ENCODE measurements at places on chromosomes 4 and X.

DNA sequence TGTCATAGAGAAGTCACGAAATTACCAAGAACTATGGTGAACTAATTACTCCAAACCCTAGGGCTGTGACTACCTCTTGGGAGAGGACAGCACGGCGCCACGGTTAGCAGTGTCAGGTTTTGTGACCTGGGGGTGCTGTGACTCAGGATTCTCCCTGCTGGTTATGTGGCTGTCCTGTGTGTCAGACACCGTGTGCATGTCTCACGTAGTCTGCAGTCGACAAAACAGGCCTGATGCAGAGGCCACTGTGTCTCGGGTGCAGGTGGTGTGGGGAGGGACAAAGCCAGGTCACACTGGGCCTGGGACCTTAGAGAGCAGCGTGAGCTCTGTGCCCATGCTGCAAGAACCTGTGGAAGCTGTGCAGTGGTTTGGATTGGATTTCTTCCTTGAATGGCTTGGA lies 34.1 kb downstream of the TNIP2 start:
- DNase-seq = no peak

DNA sequence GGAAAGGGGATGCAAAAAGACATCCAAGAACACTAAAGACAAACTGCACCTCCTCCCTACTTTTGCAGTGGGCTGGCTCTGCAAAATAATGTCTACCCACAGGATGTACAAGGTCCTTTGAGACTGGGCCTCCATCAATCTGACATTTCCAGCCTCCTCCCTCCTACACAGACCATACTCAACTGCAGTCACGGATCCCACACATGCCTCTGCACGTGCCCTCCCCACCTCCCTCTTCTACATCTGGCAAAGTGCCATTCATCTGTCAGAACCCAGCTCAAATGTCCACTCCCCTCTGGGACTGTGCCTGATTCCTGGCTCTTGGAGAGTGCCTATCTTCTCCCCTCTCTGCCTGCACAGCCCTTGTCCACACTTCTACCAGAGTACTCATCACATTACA lies 50.3 kb downstream of the CHRDL1 start:
- DNase-seq = peak; percentile 69

DNA sequence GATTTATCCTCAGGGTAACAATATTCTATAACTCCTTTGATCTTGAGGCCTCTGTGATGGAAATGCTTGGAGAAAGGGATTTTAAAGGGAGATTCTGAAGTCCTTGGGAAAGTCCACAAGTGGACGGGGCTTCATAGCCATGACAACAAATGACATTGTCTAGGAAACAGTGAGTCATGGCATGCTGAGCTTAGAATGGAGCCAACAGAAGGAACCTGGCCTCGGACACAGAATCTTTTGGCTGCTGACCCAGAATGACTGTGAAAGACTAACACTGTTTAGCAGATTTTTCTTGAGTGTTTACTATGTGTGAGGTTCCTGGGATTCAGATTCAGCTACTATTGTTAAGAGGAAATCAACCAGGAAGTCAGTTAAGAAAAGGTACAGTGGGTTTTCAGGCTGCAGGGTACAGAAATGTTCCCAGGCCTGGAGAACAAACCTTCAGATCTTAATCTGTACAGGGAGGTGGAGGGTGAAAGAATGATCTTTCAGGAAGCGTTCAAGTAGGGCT lies 18.1 kb upstream of the CXCL2 start:
- DNase-seq = no peak

DNA sequence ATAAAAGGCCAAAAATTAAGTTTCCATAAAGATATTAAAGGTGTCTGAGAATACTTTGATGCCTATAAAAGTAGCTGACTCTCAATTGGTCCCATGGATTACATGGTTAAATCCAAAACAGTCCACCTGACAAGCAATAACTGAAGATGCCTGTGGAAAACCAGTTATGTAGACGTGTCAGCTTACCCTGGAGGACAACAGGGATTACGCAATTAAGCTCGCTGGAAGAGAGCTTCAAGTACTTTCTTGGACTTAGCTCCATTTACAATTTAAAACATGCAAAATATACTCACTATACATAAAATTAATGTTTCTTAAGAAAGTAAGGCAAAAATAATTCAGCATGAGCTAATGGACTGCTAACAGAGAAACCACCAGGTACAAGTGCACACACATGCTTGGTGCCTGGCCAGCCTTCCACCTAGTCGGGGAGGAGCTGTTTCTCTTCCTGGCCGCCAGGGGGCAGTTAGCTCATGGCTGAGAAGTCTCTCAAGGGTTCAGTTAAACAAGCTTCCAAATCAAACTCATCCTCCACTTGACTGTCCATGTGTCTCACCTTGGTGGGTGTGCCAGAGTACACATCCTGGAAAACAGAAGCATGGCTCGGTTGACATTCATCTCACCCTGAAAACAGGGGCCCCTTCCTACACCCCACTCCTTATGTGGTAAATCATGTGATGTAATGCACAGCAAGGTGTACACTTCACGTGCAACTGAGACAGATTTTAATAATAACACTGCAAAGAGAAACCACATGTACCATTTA lies 9.2 kb upstream of the FAM53A start:
- DNase-seq = peak; percentile 47

- no peak for DNase-seq
These were observed 335.4 kb downstream of the DHX15 start for GRCh38 chr4:24248674-24249630.

DNA sequence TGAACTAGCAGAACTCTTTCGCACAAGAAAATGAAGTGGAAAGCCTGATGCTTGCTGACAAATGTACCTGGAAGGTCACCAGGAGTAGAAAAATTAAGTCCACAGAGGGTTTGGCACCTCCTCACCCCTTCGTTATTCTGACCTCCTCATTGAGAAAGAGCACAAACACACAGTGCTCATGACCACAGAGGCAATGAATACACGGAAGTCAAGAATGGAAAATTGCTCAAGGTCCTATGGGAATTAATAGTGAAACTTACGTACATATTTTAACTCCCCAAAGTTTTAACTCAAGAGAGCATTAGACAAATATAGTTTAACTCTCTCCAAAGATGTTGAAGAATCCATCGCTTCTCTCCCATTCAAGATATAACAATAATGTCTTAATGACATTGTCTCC lies 83.6 kb upstream of the CAMK2D start:
- DNase-seq = no peak

GRCh38 chr4:82043809-82044137 lies 330.0 kb downstream of the HNRNPD start:
- DNase-seq = no peak

- DNase-seq = peak; percentile 84
These were observed 15.0 kb downstream of the SCARB2 start for GRCh38 chr4:76198411-76199237.

DNA sequence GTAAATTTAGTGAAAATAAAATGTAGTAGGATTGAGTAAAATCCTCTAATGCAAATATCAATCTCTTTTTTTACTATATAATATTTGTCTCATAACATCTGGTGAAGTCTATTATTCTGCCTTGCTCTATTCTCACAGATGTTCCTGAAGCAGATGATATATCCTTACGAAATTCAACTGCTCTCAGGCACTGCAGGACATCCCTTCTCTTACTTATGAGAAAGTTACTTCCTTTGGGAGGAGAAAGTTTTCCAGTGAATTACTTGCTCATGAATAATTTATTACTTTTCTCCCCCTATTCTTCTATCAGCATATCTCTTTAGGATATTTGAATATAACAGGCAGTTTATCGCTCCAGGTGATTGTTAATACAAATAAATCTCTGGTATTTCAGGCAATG lies 75.6 kb upstream of the AGA start:
- no peak for DNase-seq

DNA sequence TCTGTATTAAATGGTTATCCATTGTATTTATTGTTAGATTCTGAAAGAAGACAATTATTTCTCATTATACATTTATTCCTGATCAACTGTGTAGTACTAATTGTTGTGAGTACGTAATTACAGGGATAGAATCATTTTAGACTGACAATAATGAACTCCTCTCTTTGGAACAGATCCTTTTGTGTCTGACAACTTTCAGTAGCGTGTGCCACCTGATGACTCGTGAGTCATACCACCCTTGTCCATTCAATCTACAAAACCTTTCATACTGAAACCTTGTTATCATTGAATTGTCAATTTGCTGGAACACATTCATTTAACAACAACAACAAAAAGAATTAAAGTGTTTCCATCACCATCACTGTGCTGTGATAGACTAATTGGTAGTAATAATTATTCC lies 602.7 kb upstream of the PCDH7 start:
- DNase-seq = no peak

GRCh38 chr4:168560184-168561180 lies 63.6 kb downstream of the PALLD start:
- DNase-seq = peak; percentile 71

- DNase-seq = no peak
These were observed 6.1 kb downstream of the DAPP1 start for GRCh38 chr4:99822734-99823133.

GRCh38 chr4:1192091-1192492 lies 19.7 kb upstream of the SPON2 start:
- no peak for DNase-seq

GRCh38 chr4:99696801-99697200 lies 39.2 kb upstream of the C4orf54 start:
- peak; percentile 21 for DNase-seq

DNA sequence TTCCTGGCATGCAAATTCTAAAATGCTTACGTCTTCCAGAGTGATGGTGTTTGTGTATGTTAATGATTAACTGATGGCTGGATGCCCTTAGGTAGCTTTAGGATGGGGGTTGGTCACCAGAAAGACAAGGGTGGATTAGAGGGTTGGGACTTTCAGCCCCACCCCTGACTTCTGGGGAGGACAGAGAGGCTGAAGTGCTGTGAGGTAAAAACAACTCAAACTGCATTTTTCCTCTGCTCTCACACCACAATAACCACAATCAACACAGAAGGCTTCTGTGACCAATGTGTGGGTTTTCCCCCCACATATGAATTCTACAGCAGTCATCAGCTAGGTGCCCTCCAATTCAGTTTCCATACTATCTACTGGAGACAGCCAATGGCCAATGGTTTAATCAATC lies 18.7 kb upstream of the DDIT4L start:
- no peak for DNase-seq

DNA sequence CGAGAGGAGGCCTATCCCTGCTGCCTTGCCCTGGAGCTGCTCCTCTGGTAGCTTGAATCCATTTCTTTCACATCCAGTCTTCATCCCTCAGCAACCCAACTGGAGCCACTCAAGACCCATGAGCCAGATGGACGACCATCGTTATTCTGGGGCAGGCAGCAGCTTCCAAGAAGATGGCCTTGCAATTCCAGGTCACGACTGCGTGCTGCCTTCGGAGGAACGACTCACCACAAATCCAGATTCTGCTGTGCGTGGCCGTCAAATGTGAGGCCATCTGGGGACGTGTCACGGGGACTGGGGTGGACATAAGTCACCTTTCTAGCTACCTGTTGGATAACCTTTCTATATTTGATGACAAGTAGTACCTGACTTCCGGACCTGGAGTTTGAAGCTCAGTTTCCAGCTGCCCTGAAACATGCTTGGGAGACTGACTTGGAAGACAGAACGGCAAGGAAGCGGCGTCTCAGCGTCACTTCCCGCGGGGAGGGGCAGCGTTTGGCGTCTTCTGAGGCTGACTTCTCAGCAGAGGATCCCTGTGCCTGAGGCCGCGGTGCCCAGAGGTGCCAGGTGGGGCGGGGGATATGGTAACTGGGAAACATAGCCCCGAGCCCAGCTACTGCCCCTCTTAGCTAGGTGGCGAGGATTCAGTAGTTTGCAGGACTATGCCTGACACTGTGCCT lies 11.7 kb upstream of the TMEM271 start:
- DNase-seq = no peak

- DNase-seq = no peak
These were observed 339.7 kb downstream of the DMD start for GRCh38 chrX:32871636-32872035.

DNA sequence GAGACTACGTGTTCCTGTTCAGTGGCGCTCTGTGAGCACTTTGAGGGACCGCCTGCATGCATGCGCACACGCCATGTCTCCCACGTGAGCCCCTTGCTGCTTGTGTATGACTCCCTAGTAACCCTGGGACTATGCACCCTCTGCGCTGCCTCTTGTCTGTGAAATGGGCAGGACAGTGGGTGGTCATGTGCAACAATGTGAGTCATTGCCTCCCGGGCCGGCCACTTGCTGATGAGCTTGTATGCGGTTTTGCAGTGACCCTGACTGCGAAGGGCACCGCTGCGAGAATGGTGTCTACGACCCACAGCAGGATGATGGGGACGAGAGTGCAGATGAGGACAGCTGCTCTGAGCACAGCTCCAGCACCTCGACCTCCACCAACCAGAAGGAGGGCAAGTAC lies 61.4 kb downstream of the TNIP2 start:
- no peak for DNase-seq

GRCh38 chrX:129139837-129140598 lies 383.3 kb downstream of the SMARCA1 start:
- peak; percentile 85 for DNase-seq

DNA sequence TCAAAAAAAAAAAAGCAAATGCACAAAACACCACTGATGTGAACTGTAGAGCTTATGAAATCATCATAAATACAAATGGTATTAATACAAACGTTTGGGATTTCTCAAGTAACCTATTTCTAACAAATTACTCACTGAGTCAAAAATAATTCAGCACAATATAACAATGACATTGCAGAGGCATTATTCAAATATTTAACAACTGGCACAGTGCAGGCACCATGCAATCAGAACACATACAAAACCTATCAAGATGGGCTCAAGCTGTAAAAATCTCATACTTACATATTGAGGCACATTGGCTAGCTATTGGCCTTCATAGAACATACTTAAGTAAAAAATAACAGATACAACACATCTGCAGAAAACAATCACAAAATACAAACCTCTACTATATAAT lies 81.1 kb downstream of the LRBA start:
- DNase-seq = no peak

DNA sequence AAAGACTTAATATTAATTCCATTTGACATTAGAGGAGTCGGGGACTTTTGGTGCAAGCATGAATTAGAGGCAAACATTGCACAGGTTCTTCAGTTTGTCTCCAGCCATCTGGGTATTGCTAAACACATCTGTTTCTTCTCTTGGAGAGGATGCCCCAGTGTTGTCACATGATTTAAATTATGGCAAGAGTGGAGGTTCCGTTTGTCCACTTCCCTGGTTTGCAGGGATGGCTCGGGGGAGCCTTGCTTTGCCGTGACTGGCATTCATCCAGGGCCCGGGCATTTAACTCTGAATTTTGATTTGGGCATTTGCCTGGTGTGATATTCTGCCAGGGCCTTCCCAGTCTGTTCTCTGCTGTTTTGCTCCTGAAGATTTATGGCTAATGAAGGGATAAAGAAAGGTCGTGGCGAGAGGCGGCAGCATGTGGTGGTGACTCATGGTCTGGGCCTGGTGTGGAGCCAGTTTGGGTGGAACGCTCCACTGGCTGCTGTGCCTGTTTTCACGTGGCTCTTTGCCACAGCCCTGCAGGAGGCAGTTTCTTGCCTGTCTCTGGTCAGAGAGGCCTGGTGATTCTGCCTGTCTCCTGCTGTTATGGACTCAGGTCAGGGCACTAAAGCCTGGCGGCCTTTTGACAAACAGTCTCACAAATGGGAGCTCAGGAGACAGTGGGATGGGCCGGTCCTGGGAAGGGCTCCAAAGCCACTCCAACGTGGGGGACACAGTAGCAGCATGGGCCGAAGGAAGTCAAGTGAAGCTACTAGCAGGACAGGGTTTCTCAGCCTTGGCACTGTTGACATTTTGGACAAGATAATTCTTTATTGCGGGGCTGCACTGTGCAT lies 99.4 kb upstream of the PGRMC2 start:
- DNase-seq = peak; percentile 45

GRCh38 chr4:78669453-78669852 lies 106.7 kb upstream of the BMP2K start:
- DNase-seq = no peak

GRCh38 chrX:18354369-18355223 lies at the start of gene SCML2:
TSS of gene SCML2 (minus strand) at chrX:18354688. CDS start at chrX:18334071, 20,617 bp downstream.
- peak; percentile 54 for DNase-seq

GRCh38 chr4:150211799-150212445 lies 133.7 kb downstream of the DCLK2 start:
- DNase-seq = no peak

Measured in NCI-H2171 treated with DMSO at 0.1 percent for 48 hours (cell line).